ENCODE measurements at places on chromosomes 7 and 10. TPM values are rescaled to one million over a fixed set of nuclear protein-coding genes. Genes with fewer than 3 reads are reported as not detected.

GRCh38 chr7:67825356-67825755 is 828.7 kb downstream of the TYW1 start:
- no peak overlapping the region for H3K4me3 ChIP-seq
- H3K27me3 ChIP-seq = peaks cover 2% of the 10 kb centered on the region
- DNase-seq = no peak

- H3K27me3 ChIP-seq = peaks cover 7% of the 10 kb centered on the region
- no peak overlapping the region for H3K4me3 ChIP-seq
- H3K4me1 ChIP-seq = no peaks in the 10 kb centered on the region
- no peak overlapping the region for H3K27ac ChIP-seq
Observed at GRCh38 chr7:158541346-158542010, 46.1 kb downstream of the PTPRN2 start.

- no peak overlapping the region for H3K27ac ChIP-seq
- peaks cover 21% of the 10 kb centered on the region for H3K36me3 ChIP-seq
- H3K4me1 ChIP-seq = peaks cover 18% of the 10 kb centered on the region
- peak overlapping the region; percentile 68 for H3K4me3 ChIP-seq
- DNase-seq = no peak
- peaks cover 19% of the 10 kb centered on the region for H3K27me3 ChIP-seq
Observed at GRCh38 chr10:22326145-22326702, 5.3 kb downstream of the BMI1 start.

TMEM168 gene
- 11.6 TPM for total RNA-seq

NFKB2 gene
- total RNA-seq = 14.2 TPM

DNA sequence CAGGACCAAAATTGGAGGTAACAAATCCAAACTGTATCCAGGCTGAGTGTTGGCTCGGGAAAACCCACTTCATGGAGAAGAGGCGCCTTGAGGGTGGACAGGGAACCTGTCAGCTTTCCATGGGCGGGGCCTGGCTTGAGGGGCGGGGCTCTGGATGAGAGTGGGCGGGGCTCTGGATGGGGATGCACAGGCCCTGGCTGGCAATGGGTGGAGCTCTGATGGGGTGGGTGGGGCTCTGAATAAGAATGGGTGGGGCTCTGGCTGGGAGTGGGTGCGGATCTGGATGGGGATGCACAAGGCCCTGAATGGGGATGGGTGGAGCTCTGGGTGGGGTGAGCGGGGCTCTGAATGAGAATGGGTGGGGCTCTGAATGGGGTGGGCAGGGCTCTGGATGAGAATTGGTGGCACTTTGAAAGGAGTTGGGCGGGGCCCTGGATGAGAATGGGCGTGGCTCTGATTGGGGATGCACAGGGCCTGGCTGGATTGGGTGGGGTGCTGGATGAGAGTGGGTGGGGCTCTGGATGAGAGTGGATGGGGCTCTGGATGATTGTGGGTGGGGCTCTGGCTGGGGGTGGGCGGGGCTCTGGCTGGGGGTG is 96.6 kb upstream of the NPTX2 start:
- peaks cover 7% of the 10 kb centered on the region for H3K36me3 ChIP-seq
- H3K4me3 ChIP-seq = no peak overlapping the region
- H3K27me3 ChIP-seq = no peaks in the 10 kb centered on the region
- no peak for DNase-seq
- H3K27ac ChIP-seq = no peak overlapping the region

DNA sequence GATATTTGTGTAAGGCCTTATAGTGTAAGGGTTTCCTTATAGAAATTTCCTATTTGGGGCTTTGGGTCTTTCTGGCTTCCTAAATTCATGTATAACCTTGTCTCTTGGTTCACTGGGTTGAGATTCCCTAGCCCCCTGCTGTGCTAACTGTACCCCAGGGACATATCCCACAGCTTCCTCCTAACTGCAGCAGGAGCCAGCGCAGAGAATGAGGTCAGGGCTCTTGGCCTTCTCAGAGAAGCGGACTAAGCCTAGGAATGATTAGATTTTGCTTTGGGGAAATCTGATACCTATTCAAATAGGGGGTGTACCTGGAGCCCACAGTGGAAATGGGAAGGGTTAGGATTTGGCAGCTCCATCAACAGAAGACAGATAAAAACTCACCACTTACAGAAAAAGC is 138.1 kb upstream of the EFCAB10 start:
- no peaks in the 10 kb centered on the region for H3K27me3 ChIP-seq
- peaks cover 6% of the 10 kb centered on the region for H3K4me1 ChIP-seq
- H3K27ac ChIP-seq = no peak overlapping the region
- H3K4me3 ChIP-seq = no peak overlapping the region
- DNase-seq = no peak

DNA sequence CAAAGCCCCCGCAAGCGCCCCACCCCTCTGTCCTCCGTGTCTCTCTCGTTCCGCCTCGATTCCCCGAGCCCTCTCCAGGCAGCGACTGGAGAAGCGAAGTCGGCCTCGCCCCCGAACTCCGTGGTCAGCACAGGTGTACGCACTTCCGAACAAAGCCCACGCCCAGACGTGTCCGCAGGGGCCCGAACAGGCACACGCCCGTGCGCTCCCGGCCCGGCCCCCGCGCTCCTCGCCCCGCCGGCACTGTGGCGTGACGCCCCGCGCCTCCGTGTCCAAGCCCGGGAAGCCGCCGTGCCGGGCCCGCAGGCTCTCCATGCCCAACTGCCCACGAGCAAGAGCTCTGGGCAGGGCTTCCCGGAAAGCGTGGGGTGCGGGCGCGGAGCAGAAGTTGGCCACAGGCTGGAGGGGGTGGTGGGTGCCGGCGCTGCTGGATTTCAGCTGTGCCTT is 662 bp downstream of the NRCAM start:
- peaks cover 19% of the 10 kb centered on the region for H3K27me3 ChIP-seq
- H3K36me3 ChIP-seq = peaks cover 3% of the 10 kb centered on the region
- no peak overlapping the region for H3K4me3 ChIP-seq

THNSL1 gene
- total RNA-seq = 3.6 TPM

- H3K36me3 ChIP-seq = no peaks in the 10 kb centered on the region
- no peak for DNase-seq
- H3K4me1 ChIP-seq = no peaks in the 10 kb centered on the region
- no peak overlapping the region for H3K4me3 ChIP-seq
Observed at GRCh38 chr7:84746353-84746752, 440.5 kb downstream of the SEMA3D start.

TMEM229A gene
- total RNA-seq = 0.26 TPM

VIPR2 gene
- 2.4 TPM for total RNA-seq

TMEM139 gene
- 0.23 TPM for total RNA-seq

TAS2R4 gene
- total RNA-seq = 1.1 TPM

DNA sequence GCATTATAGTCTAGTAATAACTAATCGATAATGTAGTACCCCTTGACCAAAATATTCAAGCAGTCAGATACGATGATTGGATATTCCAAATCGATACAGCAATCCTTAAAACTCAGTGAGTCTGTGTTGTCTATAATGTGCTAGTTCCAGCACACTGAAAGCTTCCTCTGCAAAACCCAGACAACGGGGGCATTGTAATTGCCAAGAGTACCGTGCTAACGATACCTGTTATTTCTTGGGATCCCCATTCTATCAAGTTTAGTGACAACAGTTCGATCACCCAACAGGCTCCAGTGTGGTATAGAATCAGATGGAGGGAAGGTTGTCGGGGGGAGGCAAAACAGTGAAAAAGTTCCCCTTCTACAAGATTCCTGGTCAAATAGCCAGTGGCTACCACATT is 865 bp downstream of the ZNF438 start:
- no peak overlapping the region for H3K4me3 ChIP-seq
- peak overlapping the region; percentile 70 for H3K27ac ChIP-seq
- H3K27me3 ChIP-seq = no peaks in the 10 kb centered on the region
- no peak for DNase-seq
- H3K4me1 ChIP-seq = peaks cover 29% of the 10 kb centered on the region

GRCh38 chr7:36615852-36616540 is 108.3 kb downstream of the AOAH start:
- no peak overlapping the region for H3K4me3 ChIP-seq
- no peaks in the 10 kb centered on the region for H3K36me3 ChIP-seq
- peaks cover 10% of the 10 kb centered on the region for H3K4me1 ChIP-seq
- no peak for DNase-seq
- H3K27me3 ChIP-seq = no peaks in the 10 kb centered on the region
- H3K27ac ChIP-seq = no peak overlapping the region

GRCh38 chr7:116483271-116483942 is 16.1 kb upstream of the CAV2 start:
- H3K36me3 ChIP-seq = no peaks in the 10 kb centered on the region
- no peak overlapping the region for H3K4me3 ChIP-seq
- H3K27me3 ChIP-seq = no peaks in the 10 kb centered on the region
- DNase-seq = no peak
- no peaks in the 10 kb centered on the region for H3K4me1 ChIP-seq
- no peak overlapping the region for H3K27ac ChIP-seq

NEUROG3 gene
- total RNA-seq = not detected

DNA sequence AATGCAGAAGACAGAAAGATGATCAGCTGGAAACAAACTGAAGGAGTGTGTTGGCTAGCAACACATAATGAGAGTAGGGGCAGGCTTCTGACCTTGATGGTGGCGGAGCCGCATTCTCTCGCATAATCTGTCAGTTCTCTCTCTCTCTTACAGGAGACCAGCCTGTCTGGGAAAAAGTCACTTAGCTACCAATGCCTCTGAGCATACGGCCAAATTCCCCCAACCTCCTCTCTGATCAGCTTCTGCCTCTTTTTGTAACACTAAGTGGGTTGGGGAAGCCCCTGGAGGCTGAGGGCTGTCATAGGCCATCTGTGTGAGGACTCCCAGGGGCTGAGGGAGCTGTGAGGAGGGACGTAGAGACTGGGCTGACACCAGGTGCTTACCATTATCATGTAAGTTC is 104.6 kb downstream of the HIPK2 start:
- no peak overlapping the region for H3K27ac ChIP-seq
- no peak overlapping the region for H3K4me3 ChIP-seq
- H3K4me1 ChIP-seq = peaks cover 14% of the 10 kb centered on the region
- DNase-seq = no peak

HMX2 gene
- not detected for total RNA-seq

PIP4K2A gene
- total RNA-seq = 110 TPM

TFPI2 gene
- total RNA-seq = 1.9 TPM

- H3K27ac ChIP-seq = no peak overlapping the region
- peaks cover 2% of the 10 kb centered on the region for H3K27me3 ChIP-seq
- H3K36me3 ChIP-seq = peaks cover 11% of the 10 kb centered on the region
- H3K4me1 ChIP-seq = no peaks in the 10 kb centered on the region
Observed at GRCh38 chr7:40041456-40041855, 91.4 kb downstream of the CDK13 start.

- no peak overlapping the region for H3K27ac ChIP-seq
- H3K4me3 ChIP-seq = no peak overlapping the region
- H3K27me3 ChIP-seq = peaks cover 5% of the 10 kb centered on the region
- DNase-seq = no peak
- peaks cover 9% of the 10 kb centered on the region for H3K36me3 ChIP-seq
- H3K4me1 ChIP-seq = peaks cover 9% of the 10 kb centered on the region
Observed at GRCh38 chr10:70771311-70772194, 13.6 kb downstream of the TBATA start.

DNA sequence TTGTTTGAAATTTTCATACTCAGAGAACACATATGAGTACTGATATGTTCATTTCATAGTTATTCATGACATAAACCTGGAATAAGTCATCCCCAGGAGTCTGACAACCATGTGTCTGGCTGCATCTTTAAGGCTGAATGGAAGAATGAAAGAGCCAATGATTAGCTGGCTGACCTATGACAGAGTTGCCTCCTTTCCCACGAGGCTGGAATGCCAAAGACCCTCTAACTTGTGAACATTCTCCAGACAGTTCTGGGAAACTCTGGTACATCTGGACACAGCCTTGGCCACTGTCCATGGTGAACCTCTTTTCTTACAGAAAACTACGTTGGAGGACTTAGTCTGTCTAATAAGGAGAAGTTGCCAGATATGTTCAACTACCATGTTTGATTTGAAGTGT is 380.8 kb upstream of the MKI67 start:
- H3K27me3 ChIP-seq = peaks cover 7% of the 10 kb centered on the region
- H3K27ac ChIP-seq = no peak overlapping the region
- H3K4me3 ChIP-seq = no peak overlapping the region
- DNase-seq = no peak
- no peaks in the 10 kb centered on the region for H3K4me1 ChIP-seq
- no peaks in the 10 kb centered on the region for H3K36me3 ChIP-seq

DNA sequence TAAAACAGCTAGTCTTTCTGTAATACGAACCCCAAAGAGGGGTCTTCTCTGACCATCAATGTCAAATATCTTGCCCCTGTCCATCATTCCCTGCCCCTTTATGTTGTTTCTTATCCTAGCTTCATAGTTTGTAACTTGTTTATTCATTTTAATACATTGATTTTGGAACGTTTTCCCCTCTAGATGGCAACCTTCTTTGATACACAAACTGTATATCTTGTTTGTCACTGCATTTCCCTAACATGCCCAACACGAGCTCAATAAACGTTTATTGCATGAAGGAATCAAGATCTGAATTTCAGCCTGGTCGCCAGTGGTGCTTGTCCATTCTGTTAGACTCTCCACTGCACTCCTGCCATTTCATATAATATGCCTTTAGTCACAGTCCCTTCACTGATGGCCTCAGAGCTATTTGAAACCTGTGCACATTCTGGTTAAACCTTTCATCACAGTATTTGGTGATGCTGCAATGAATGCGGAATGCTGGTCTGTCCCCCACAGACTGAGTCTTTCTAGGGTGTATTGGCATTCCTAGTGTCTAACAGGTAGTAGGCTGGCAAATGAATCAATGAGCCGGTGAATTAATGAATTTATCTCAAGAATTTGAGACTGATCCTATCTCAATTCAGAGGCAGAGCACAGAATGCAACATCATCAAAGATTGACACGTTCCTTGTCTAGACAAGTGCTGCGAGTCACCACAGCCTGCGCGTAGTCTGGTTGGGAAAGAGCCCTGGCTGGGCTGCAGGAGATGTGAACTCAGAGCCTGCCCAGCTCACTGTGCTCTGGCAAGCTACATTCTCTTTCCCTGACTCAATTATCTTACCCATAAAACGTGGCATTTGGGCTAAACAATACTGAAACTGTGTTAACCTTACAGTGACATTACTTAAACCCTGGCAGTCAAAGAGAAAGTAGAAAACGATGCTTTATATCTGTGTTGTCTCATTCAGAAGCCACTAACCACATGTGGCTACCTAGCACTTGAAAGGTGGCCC is 55.2 kb upstream of the FRMD4A start:
- H3K27me3 ChIP-seq = no peaks in the 10 kb centered on the region

- peaks cover 5% of the 10 kb centered on the region for H3K27me3 ChIP-seq
- no peak overlapping the region for H3K27ac ChIP-seq
- peaks cover 2% of the 10 kb centered on the region for H3K36me3 ChIP-seq
- DNase-seq = no peak
- H3K4me1 ChIP-seq = peaks cover 23% of the 10 kb centered on the region
- no peak overlapping the region for H3K4me3 ChIP-seq
Observed at GRCh38 chr7:32660936-32661335, 165.6 kb downstream of the AVL9 start.

- peaks cover 9% of the 10 kb centered on the region for H3K36me3 ChIP-seq
- no peaks in the 10 kb centered on the region for H3K27me3 ChIP-seq
- peak; percentile 11 for DNase-seq
- H3K4me1 ChIP-seq = peaks cover 17% of the 10 kb centered on the region
- H3K27ac ChIP-seq = peak overlapping the region; percentile 93
Observed at GRCh38 chr7:104207348-104207730, 474 bp downstream of the ORC5 start.

ERVW-1 gene
- not detected for total RNA-seq

Measured in endothelial cell (in vitro differentiated cells).